Natural killer cell treated with Interleukin-12 subunit alpha and Interleukin-12 subunit beta and Interleukin-15 and Interleukin-18, amount 100 ng/mL, for 72 hours (primary cell): ENCODE measurements at places on chromosomes 12 and 14.

- DNase-seq = no peak
Observed at GRCh38 chr12:72276181-72276805, 4.1 kb downstream of the TRHDE start.

GRCh38 chr14:42190744-42191143, 584.1 kb downstream of the LRFN5 start:
- no peak for DNase-seq

GRCh38 chr12:82434392-82434911, 76.1 kb downstream of the METTL25 start:
- no peak for DNase-seq

- DNase-seq = no peak
Observed at GRCh38 chr12:16370096-16370495, 22.7 kb downstream of the MGST1 start.

- no peak for DNase-seq
Observed at GRCh38 chr12:54001283-54002187, 1.6 kb downstream of the HOXC9 start.

DNA sequence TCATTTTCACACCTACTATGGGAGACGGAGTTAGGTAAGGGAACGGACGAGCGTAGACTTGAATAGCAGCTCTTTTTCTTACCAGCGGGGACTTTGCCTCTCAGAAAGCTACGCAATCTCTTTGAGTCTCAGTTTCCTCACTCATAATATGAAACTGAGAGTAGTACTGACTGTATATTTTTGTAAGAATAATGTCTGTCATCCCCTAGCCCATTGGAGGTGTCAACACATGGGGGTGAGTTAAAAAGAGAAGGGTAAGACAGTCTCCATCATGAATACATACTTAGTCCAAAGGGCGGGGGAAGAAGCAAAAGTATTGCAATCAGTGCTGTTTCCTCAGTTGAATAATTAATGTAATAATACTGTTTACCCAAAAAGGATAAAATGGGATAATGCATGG, 592.2 kb downstream of the NRXN3 start:
- no peak for DNase-seq

GRCh38 chr12:76784600-76785051, 20.7 kb downstream of the ZDHHC17 start:
- DNase-seq = no peak

GRCh38 chr14:69376439-69376838, 21.7 kb downstream of the ERH start:
- DNase-seq = no peak

DNA sequence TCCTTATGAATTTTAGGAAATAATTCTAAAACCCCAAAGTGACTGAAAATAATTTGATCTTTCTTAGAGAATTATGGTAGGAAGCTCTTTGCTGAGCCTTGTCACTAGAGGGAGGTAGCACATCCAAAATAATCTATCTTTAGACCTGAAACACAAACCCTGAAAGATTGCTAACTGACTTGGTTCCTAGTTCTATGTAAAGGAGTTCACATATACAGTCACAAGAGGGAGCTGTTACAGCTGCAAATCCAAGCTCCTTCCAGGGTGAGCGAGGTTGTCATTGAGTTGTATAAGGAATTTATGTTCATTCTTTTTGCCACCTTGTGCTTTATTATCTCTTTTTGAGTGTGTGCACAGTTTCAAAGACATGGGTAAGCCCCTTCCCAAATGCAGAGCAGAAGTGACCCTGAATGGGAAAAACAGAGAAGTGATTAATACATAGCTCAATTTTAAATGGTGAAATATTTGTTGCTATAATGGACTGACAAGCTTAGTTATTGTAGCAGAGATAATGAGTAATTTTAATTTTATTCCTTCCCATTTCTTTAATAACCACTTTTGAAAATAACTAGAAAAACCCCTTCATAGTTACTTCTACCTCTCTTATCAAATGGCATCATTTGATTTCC, 387.9 kb downstream of the DAD1 start:
- no peak for DNase-seq

- peak; percentile 70 for DNase-seq
Observed at GRCh38 chr12:39372929-39373328, 70.0 kb downstream of the KIF21A start.

DNA sequence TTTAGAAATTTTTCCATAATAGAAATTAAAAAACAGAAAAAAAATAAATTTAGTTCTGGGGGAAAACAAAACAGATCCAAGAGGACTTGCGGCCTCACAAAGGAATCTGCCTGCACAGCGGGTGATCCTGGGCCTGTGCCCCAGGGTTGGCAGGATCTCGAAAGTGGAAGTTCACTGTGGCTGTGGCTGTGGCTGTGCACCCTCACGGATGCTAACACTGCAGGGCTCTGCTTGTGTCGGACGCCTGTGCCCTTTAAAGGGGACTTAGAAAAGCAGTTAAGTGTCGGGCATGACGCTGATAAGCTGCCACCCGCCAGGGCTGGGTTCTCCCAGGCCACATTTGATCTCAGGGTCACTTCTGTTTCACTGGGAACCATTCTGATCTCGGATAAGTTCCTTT, 209.1 kb downstream of the TTC7B start:
- DNase-seq = no peak

DNA sequence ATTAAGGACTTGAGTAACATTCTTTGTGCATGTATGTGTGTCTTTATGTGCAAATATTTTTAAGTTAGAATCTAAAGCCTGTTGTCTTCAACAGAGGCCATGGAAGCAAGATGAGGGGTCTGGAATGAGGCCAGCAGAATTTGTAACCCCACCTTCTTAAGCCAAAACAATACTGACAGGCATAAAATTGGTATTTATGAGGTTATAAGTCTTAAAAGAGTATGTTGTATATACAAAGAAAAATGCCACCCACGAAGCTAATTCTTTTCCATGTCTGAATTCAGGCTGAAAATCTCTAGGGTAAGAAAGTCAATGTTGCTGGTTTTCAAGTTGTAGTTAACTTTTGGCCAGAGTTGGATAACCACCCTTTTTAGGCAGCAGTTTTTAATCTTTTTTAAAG, 86.2 kb upstream of the TMTC1 start:
- DNase-seq = no peak

- no peak for DNase-seq
Observed at GRCh38 chr14:56333359-56334292, 215.4 kb downstream of the PELI2 start.

DNA sequence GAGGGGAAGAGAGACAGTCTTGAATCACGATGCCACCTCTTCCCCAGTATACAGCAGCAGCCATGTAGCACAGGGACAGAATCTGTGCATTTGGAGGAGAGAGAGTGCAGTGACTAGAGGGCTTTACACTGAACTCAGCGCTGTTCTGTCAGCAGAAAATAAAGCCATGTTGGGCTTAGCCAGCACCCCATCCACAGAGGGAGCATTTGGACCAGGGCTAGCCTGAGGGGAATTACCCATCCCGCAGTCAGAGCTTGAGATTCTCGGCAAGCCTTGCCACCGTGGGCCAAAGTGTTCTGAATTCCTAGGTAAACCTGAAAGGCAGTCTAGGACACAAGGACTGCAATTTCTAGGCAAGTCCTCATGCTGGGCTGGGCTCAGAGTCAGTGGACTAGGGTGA, 120.4 kb upstream of the CNOT2 start:
- DNase-seq = no peak

DNA sequence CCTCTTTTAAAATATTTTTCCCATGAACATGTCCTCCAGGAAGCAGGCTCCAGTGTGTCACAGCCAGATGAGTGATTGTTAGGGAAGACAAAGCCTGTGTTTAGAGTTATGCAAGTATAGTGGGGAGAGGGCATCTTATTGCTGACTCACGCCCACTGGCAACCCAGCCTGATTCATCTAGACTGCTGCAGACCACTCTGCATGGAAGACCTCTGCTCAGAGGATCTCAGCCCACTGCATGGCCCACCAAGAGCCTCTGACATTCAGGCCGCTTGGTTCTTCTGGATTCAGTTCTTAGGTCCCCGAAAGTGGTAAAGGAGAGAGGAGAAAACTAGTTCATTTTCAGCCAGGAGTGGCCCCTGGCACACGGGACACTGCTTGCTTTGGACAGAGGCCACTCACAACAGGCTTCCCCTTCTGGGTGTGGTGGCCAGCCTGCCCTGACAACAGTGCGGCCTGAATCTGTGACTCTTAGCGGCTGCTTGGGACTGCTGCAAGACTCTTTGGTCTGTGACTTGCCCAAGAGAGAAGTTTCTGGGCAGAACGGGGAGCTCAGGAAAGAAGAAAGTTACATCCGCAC, 266.3 kb downstream of the ZFP36L1 start:
- DNase-seq = no peak

GRCh38 chr14:66496188-66496807, 10.1 kb downstream of the CCDC196 start:
- no peak for DNase-seq

- DNase-seq = no peak
Observed at GRCh38 chr12:66716522-66716921, 37.6 kb upstream of the GRIP1 start.

- no peak for DNase-seq
Observed at GRCh38 chr12:8841778-8842177, 19.4 kb downstream of the A2ML1 start.

DNA sequence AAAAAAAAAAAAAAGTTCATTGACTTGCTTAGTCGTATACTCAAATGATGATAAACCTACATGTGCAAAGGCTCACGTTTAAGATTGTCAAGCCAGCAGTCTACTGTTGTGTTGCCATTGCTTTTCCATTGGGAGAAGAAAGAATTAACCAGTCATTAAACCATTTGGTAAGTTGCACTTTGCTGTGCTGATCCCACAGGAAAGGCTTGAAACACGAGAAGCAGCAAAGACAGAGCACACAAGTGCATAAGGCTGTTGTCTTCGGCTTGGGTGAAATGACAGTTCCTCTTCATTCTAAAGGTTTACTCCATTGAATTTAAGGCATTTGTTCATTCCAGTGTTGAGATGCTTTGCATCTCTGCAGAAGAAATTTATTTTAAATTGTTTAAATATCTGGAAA, 50.1 kb downstream of the ZC3H14 start:
- no peak for DNase-seq

DNA sequence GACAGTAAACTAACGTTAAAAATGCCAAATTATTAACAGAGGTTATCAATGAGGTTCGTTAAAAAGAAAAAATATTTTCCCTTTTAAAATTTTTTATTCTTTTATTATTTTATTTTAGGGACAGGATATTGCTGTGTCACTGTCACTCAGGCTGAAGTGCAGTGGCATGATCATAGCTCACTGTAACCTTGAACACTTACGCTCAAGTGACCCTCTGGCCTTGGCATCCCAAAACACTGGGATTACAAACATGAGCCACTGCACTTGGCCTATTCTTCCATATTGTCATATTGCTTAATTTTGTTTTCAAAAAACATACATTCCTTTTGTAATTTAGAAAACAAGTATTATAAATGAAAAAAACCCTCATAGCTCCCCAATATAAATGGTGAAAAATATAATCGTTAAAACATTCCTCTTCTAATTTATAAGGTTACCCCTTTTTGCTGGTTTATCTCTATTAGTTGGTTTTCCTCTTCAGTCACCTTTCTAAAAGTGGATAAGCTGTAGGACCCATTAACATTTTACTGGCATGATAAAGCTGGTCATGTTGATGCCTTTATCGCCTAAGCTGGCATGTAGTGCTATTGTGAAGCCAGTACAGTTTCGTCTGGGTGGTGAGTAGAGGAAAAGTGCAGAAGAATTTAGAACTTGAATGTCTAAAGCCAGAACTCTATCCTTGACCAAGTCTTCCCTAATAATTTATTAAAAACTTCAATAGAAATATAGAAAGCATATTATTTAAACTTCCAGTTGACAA, 27.6 kb downstream of the PDE3A start:
- no peak for DNase-seq

GRCh38 chr14:67674139-67674479, 323 bp downstream of the VTI1B start:
- DNase-seq = peak; percentile 68

DNA sequence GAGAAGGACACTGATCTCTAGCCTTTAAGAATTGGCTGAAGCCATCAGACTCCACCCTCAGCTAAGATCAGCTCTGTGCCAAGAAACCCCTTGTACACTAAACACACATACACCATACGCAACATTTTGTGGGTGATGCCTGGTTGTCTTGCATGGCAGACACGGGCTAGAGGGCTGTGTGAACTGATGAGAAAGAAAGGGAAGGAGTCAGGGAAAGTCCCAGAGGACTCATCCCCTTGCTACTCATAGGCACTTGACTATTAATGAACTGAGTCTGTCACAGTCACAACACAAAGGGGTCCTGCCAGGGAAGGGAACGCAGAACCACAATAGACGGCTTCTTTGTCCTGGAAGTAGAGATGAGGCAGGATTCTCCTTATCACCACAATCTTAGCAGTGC, 80.8 kb downstream of the EMP1 start:
- DNase-seq = no peak

GRCh38 chr14:89163031-89163636, 253.9 kb downstream of the FOXN3 start:
- DNase-seq = no peak

GRCh38 chr12:7793211-7793610, 4.0 kb downstream of the NANOG start:
- DNase-seq = no peak

- no peak for DNase-seq
Observed at GRCh38 chr12:121861636-121862254, 3.1 kb upstream of the HPD start.

DNA sequence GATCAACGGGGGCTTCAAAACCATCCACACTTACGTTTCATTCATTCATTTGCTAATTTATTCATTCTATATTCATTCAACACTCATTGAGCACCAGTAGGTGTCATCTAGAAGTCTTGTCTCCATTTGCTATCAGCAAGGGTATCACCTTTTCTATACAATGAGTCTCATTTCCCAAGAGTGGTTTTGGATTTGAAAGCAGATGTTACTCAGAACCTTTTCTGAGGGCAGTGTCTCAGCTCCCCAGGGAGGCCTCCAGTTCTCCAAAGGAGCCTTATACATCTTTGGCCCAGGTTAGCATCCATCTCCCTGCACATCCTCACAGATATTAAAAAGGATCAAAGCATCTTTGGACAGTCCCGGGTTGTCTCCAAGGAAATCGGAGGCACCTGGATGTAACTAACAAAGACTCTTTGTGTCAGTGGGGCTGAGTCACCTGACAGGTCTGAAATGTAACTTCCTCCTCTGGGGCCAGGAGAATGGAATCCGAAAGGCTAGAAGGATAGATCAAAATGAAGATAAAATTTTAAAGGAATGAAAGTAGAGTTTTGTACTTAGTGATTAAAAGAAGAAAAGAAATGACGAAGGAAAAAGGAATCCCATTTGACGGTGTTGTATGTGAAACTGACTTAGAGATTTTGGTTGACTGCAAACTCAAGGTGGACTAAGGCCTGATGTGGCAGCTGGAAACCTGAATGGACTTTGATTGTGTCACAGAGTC, 103.0 kb downstream of the VCPKMT start:
- no peak for DNase-seq

- no peak for DNase-seq
Observed at GRCh38 chr12:24500831-24501230, 448.1 kb downstream of the BCAT1 start.

DNA sequence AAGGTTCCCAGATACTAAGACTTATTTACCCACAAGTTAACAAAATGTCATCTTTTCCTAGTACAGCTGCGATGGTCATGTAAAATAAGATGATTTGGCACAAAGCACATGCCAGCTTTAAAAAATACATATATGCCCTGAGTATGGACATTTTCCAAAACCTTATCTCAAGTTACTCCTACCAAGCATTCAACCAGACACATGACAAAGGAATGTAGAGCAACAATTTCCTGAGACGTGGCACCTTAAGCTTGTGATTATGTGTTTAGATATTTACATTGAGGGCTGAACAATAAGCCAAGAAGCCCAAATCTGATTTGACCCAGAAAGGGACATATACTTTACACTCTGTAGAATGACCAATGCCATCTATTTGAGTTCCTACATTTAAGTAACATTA, 24.5 kb upstream of the OVCH1 start:
- no peak for DNase-seq

- DNase-seq = no peak
Observed at GRCh38 chr12:130053651-130054069, 108.6 kb upstream of the FZD10 start.
